ENCODE measurements at places on chromosomes 11 and 22.

DNA sequence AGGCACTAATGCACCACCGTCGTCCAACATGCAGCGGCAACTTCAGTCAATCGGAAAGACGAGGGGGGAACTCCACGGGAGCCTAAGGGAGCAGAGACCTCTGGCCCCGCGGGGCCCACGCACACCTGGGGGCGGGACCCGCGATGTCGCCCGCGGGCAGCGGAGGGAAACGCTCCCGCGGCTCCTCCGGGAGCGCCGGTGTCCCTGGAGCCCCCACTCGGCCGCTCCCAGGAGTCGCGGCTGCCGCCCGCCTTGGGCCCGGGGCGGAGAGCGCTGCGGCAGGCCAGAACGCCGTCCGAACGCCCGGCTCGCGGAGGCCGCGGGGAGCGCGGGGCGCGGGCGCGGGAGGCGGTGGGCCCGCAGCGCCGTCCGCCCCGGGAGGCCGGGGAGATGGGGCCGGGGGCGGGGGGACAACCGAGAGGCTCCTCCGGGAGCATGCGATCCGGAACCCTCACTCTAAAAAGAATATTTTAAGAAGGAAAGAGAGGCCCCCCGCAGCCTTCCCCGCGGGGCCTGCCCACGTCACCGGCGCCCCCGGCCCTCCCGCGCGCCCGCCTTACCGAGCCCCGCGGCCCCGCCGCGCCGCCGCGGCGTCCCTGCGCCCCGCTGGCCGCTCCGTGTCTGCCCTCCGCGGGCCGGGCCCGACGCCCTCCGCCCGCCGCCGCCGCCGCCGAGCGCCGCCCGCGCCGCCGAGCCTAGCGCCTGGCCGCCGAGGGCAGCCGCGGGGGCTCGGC, 86.6 kb upstream of the ARHGAP32 start:
- no peak for DNase-seq

- no peak for DNase-seq
These were observed 14.7 kb downstream of the MIAT start for GRCh38 chr22:26672060-26672471.

- no peak for DNase-seq
These were observed 163.0 kb downstream of the SPON1 start for GRCh38 chr11:14125529-14125928.

GRCh38 chr11:45942381-45942780, 19.9 kb downstream of the LARGE2 start:
- no peak for DNase-seq

DNA sequence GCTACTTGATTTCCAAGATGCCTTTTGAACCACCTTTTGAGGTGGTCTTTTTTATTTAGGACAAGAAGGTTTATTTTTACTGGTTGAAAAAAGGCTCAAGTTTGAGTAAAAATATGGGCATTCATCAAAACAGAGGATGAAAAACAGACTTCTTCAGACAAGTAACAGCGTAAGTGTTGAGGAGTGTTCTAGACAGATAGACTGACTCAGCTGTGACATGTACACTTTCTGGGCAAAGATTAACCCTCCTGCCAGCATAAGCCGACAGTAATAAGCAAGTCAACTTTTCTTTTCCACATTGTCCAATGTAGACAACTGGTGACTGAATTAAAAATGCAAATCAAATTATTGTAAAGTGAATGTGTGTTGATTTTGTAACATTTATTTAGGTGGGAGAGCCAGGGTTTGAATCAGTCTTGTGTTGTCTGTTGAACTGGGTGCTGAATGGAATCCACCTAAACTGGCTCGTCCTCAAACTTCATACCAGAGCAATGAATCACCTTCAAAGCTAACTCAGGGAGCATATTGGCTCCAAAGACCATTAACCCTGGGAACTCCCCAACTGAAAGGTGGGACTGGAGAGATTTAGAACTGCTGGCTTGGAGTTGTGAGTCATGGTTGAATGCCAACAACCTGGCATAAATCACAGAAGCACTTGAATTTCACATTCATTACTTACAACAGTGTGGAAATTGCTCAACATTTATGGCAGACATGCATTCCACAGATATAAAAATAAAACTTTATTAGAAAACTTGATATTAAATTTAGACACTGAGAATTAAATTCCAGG, 377.0 kb downstream of the ETS1 start:
- no peak for DNase-seq

GRCh38 chr22:44620841-44621257, 81.2 kb upstream of the PRR5 start:
- no peak for DNase-seq

- no peak for DNase-seq
These were observed 527.8 kb downstream of the METTL15 start for GRCh38 chr11:28636033-28636432.

DNA sequence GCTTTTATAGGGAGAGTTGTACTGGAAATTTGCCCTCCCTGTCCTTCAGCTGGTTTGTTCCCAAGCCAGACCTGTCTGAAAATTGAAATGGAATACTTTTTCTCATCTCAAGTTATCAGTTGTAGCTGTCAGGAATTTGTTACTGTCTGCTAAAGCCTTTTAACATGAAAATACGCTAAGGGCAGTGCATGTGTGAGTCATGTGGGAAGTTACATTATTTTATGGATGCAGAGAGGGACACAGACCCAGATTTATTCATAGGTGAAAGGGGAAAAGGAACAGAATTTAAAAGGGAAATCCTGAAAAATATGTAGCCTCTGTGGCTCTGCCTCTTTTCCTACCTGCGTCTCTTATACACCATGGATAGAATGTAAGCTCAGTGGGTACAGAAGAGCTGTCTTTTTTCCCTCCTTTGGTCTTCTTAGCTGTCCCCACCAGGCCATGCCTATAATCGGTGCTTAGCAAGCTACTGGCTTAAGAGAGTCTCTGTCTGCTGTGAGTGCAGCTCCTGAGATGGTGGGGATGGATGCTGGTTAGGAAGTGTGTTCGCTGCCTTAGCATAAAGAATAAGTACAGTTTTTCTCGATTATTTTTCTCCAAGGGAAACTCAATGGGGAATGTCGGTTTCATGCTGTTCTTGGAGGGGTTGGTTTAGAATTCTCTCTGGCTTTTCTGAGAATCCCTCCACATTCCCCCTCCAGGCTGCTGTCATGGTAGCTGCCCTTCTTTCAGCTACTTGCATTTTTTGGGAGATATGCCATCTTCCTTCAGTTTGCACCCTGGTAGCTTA, 166.8 kb downstream of the TEAD1 start:
- DNase-seq: no peak

DNA sequence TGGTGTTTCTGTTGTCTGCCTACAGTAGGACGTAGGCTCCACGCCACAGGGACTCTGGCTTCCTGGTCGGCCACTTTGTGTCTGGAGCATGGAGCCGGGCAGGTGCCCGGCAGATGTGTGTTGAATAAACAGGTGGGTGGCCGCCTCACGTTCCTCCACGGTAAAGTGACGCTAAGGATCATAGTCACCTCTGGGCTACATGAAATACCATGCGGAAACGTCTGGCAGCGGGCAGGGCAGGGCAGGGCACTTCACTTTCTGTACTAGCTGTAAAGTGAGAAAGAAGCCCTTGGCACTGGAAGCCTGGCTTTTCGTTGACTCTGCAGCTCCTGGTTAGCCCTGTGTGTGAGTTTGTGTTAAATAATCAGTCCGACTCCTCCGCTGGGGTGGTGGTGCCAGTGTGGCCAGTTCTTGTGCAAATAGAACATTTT, 52.4 kb downstream of the MCM5 start:
- DNase-seq: no peak

DNA sequence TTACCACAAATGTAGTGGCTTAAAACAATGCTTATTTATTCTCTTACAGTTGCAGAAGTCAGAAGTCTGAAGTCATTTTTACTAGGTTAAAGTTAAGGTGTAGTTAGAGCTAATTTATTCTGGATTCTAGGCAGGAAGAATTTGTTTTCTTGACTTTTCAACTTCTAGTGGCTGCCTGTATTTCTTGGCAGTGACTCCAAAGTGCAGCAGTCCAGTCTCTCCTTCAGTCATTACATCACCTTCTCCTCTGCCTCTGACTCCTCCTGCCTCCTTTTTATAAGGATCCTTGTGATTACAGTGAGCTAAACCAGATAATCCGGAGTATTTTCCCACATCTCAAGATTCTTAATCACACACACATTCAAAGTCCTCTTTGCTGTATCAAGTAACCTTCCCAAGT, 581.4 kb downstream of the KCNA4 start:
- DNase-seq: no peak

GRCh38 chr11:8005556-8005955, 18.4 kb downstream of the EIF3F start:
- DNase-seq: no peak

DNA sequence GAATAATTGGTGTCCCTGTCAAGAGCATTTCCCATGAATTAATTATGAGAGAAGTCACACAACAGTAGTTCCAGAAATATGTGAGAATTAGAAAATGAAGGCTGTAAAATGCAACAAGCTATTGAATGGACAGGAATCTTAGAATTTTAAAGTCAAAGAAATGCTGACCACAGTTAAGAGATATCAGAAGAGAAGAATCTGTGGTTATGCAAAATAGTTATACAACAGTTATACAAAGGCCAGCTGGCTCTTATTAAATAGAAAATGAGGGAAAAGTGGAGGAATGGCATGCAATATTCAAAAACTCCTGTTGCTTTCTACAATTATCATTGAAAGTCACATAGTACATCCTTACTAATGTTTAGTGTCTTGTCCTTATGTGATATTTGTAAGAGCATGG, 27.4 kb downstream of the CASP12 start:
- no peak for DNase-seq

DNA sequence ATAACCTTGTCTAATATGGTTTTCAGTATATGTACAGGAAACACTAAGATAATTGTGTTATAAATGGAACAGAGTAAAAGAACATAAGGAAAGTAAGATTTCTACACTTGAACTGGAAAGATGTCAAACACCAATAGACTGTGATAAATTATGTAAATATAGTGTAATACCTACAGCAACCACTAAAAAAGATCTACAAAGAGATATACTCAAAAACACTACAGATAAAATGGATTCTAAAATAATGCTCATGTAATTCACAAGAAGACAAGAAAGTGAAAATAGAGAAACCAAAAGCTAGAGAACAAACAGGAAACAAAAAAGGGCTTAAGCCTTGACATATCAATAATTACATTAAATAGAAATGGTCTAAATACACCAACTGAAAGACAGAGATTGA, 30.9 kb downstream of the DEUP1 start:
- DNase-seq: no peak

- no peak for DNase-seq
These were observed 7.4 kb downstream of the PRR33 start for GRCh38 chr11:1884303-1884700.

- DNase-seq: no peak
These were observed 438.0 kb downstream of the LUZP2 start for GRCh38 chr11:24934733-24935439.

- DNase-seq: no peak
These were observed 8.8 kb downstream of the DGCR2 start for GRCh38 chr22:19113429-19113828.

DNA sequence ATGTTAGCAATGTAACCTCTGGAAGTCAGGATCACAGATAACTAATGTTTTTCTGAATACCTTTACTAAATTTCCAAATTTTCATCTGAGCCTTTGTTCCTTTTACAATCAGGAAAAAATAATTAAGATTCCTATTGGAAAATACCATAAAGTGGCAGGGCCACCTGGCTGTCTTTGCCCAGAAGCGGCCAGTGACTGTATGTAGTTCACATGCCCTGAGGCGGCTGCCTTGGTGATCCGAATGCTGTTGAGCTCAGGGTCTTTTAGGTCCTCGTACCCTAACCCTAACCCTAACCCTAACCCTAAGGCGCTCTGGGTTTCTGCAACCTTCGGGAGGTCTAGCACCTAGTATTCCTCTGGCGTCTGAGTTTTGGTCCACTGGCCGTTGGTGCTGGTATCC, 8.5 kb upstream of the ARFGAP3 start:
- no peak for DNase-seq

DNA sequence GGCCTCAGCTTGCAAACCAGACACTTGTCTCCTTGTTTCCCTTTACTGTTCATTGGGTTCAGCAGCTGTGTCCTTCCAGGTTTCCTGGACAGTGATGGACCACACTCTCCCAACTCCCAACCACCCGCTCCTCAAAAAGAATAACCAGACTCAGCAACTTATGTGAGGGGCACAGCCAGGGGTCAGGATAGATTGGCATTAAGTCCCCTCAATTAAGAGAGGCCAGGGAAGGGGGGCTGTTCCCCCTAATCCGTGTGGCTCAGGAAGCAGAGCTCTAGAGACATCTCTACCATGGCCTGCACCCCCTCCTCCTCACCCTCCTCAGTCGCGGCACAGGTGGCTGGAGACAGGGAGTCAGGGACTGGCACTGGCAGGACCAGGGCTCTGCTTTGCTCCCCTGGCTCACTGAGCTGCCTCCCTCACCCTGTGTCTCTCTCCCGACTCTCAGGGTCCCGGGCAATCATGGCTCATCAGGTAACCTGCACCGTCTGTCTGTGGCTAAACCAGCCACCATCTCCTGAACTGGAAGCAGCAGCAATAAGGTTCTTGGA, 111.7 kb downstream of the ZNF280B start:
- DNase-seq: no peak

DNA sequence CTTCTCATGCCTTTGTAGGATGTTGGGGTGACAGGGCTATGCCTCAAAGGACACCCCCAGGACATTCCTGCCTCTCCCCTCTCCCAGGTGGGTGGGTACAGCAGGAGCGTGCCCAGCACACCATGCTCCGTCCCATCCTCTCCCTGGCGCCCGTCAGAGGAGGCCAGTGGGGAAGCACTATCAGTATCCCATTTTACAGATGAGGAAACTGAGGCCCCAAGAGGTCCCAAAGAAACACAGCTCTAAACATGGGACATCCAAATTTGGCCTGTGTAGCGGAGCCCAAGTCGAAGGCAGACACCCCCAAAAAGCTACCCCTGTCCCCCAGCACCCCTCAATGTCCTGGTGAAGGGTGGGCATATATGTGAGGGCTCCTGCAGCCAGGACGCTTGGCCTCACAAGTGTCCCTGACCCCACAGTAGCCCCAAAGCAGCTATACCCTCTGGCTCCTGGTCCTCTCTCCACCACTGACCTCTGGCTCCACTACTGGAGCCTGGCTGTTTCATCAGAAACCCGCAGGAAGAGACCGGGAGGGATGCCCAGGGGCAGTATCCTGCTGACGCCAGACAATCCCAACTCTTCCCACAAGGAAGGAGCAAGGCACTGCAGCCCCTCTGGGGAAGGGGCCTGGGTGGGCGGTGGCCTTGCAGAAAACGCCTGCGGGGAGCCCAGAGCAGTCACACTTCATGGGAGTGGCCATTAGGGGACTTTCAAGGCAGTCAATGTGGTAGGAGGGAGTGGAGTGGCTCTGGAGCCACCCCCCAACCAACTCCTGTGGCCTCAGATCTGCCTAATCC, 5.4 kb downstream of the FADS3 start:
- no peak for DNase-seq

DNA sequence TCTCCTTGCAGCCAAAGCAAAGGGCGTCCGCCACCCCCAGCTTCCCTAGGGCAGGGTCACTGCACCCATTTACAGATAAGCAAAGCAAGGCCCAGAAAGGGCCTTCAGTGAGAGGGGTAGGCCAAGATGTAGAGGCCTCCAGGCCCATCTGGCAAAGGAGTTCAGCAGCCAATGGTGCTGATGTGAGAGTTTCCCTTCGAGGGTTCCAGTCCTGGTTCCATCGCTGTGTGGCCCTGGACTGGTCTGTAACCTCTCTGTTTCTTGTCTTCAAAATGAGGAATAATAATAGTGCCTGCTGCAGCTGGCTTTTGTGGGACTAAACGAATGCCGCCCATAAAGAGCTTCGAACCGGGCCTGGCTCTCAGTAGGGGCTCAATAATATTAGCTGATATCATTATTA, 4.0 kb downstream of the ELFN2 start:
- DNase-seq: no peak

GRCh38 chr22:24463071-24463760, 31.9 kb upstream of the UPB1 start:
- no peak for DNase-seq

Data from dorsolateral prefrontal cortex (tissue), 122 donors.